ENCODE measurements at places on chromosomes 2 and 18. TPM values are rescaled to one million over a fixed set of nuclear protein-coding genes. Genes with fewer than 3 reads are reported as not detected.

STARD6 gene
- not detected for total RNA-seq

DNA sequence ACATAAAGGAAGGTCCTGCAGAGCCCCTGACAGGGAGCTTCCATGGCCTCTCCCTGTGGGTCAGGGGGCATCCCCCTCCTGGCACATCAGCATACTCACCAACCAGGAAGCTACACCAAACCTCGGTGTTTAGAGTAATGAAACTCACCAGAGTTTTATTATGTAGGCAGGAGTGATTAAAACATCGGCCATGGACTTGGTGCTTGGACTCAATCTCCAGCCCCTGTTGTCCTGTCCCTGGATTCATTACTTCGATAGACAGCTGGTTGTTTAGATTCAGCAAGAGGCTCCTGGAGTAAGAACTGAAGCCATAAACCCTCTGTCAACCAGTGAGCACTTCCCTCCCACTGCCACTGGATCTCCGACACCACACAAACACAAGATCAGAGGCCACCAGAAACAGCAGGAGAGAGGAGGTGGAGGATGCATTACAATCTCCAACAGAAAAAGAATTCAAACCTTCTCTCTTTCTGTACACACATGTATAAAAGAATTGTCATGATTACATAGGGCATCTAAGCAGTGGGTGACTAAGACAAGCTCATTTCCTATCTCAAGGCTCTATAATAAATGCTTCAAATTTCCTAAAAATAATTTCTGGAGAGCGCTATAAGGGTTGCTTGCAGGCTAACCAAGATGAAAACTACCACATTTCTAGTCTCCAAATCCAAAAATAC lies 27.2 kb downstream of the TBC1D8 start:
- DNase-seq, result no peak
- H3K4me3 ChIP-seq, result no peak overlapping the region
- peaks cover 66% of the 10 kb centered on the region for H3K4me1 ChIP-seq
- no peaks in the 10 kb centered on the region for H3K36me3 ChIP-seq

DNA sequence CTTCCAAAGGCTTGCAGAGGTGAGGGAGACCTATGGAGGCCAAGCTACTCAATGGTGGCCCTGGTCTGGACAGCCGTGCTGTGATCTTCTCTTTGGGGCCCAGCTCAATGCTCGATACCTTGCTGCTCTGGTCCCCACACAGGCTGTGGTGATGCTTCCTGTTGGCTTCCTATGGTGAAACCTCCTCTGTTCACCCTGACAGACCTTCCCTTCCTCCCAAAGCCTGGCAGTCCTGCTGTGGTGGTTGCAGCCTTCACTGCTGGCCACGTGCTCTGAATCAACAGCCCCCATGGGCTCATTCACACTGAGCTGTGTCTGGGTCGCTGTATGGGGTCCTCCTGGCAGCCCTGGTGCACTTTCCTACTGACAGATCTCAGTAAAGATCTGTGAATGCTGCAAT lies 31.0 kb upstream of the GALR1 start:
- no peaks in the 10 kb centered on the region for H3K36me3 ChIP-seq
- no peak for DNase-seq
- no peak overlapping the region for H3K27ac ChIP-seq
- H3K4me1 ChIP-seq, result no peaks in the 10 kb centered on the region

DNA sequence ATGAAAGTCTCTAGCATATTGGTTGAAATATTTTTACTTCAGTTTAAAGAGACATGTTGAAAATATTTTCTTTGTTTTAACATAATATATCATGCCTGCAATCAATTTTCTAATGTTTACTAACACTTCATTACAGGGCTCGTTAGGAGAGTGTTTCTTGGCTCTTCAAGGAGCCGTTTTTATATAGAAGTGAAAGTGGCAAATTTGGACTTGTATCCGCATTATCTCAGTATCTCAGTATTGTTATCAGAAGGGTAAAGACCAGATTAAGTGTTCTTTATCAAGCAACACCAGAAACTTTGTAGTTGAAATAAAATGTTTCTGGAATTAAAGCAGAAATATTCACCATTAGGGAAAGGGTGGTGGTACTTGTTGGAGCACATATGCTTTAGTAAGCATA lies 97.8 kb downstream of the BABAM2 start:
- DNase-seq, result no peak
- no peaks in the 10 kb centered on the region for H3K27me3 ChIP-seq
- no peaks in the 10 kb centered on the region for H3K36me3 ChIP-seq
- peaks cover 3% of the 10 kb centered on the region for H3K4me1 ChIP-seq

- no peak overlapping the region for H3K27ac ChIP-seq
- no peaks in the 10 kb centered on the region for H3K27me3 ChIP-seq
- DNase-seq, result no peak
- peaks cover 59% of the 10 kb centered on the region for H3K36me3 ChIP-seq
Measured at GRCh38 chr2:219560893-219561178, 10.5 kb downstream of the OBSL1 start.

DNA sequence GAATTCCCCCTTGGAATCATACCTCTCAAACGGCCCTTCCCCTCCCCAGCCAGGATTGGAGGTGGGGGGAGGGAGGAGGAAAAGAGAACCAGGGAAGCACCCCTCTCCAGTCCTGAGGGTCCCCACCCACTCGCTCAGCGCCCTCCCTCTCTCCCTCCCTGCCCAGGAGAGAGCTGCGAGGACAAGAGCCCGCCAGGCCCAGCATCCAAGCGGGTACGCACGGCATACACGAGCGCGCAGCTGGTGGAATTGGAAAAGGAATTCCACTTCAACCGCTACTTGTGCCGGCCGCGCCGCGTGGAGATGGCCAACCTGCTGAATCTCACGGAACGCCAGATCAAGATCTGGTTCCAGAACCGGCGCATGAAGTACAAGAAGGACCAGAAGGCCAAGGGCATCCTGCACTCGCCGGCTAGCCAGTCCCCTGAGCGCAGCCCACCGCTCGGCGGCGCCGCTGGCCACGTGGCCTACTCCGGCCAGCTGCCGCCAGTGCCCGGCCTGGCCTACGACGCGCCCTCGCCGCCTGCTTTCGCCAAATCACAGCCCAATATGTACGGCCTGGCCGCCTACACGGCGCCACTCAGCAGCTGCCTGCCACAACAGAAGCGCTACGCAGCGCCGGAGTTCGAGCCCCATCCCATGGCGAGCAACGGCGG lies 14.4 kb downstream of the HOXD3 start:
- H3K4me1 ChIP-seq, result peaks cover 19% of the 10 kb centered on the region
- H3K36me3 ChIP-seq, result no peaks in the 10 kb centered on the region
- H3K27ac ChIP-seq, result no peak overlapping the region

DNA sequence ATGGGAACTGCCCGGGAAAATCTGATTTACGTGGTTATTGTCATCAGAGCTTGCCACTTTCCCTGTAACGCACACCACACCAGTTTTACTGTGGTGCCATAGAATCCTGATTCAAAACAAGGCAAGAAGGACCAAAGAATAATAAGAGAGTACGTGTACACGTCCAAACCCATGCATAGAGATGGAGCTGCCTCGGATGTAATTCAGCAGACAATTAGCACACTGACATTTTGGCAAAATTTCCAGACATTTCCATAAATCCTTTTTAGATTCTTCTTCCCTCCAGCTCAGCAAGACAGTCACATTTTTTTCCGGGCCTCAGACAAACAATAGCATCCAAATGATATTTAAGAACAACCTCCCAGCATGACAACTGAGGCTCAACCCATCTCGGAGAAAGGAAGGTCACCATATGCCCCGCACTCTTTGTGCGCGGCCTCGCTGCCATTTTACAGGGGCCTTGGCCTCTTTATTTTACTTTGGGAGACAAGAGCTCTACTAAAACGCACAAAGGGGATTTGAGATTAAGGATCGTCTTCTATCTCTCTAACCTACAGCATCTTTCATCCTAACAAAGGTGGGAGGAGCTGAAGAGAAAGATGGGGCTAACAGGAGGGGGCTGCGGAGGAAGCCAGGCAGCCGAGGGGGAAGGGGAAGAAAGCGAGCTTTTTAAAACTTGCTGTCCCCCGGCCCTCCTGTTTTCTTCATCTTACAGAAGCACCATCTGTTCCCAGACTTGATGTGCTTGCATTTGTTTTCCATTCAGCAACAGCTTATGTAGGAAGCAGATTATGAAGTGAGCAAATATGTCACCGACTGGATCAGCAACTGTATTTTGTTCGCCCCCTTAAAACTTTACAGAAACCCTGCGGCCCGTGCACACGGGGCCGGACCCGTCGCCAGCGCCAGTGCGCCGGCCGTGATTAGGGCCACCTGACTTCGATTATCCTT lies 61.0 kb downstream of the CDCA7 start:
- H3K4me1 ChIP-seq, result no peaks in the 10 kb centered on the region
- H3K27ac ChIP-seq, result no peak overlapping the region
- no peaks in the 10 kb centered on the region for H3K36me3 ChIP-seq
- H3K4me3 ChIP-seq, result no peak overlapping the region
- H3K27me3 ChIP-seq, result no peaks in the 10 kb centered on the region

GRCh38 chr2:117703858-117704257 lies 110.6 kb upstream of the DDX18 start:
- H3K4me1 ChIP-seq, result no peaks in the 10 kb centered on the region
- no peak overlapping the region for H3K4me3 ChIP-seq
- H3K36me3 ChIP-seq, result no peaks in the 10 kb centered on the region
- DNase-seq, result no peak

GRCh38 chr2:222563936-222564335 lies 92.0 kb downstream of the FARSB start:
- H3K4me3 ChIP-seq, result no peak overlapping the region
- no peaks in the 10 kb centered on the region for H3K36me3 ChIP-seq
- no peaks in the 10 kb centered on the region for H3K27me3 ChIP-seq

UGT1A1 gene
- not detected for total RNA-seq

LYG2 gene
- not detected for total RNA-seq

DNA sequence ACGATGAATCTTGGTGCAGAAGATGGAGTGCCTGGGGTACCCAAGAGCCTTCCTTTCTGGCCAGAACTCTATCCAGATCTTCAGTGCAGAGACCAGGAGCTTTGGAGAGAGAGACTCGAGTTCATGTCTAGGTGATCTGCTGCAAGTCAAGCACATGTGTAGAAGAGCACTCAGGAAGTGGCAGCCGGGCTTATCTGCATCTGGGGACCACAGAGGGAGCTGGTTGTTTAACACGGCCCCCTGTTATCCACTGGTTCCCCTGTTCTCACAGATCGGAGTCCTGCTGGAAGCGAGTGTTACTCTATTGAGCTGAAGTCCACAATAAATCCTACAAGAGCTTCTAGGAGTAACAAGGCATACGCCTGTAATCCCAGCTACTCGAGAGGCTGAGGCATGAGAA lies 128.3 kb downstream of the ACOXL start:
- no peak for DNase-seq
- no peaks in the 10 kb centered on the region for H3K36me3 ChIP-seq
- H3K27me3 ChIP-seq, result peaks cover 5% of the 10 kb centered on the region
- H3K4me1 ChIP-seq, result no peaks in the 10 kb centered on the region
- no peak overlapping the region for H3K27ac ChIP-seq

GRCh38 chr2:127313406-127313805 lies 19.5 kb upstream of the ERCC3 start:
- H3K27ac ChIP-seq, result no peak overlapping the region
- peaks cover 39% of the 10 kb centered on the region for H3K36me3 ChIP-seq
- H3K4me1 ChIP-seq, result no peaks in the 10 kb centered on the region
- no peak overlapping the region for H3K4me3 ChIP-seq
- DNase-seq, result no peak

DNA sequence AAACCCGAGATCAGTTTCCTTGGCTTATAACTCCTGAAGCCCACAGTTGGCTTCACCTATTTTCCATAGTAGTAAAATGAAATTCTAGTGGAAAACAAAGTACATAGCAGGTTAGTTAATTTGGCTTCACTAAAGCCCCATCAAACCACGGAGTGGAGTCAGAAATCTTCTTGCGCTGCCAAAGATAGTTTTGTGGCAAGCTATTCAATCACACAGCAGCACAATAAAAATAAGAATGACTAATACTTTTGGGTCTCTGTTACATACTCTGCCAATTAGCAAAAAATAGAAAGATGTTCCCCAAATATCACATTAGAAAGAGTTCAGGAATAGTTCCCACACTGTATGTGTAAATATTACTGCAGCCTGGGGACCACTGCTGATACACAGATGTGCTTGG lies 175.2 kb upstream of the NOL4 start:
- H3K27me3 ChIP-seq, result no peaks in the 10 kb centered on the region
- H3K4me3 ChIP-seq, result no peak overlapping the region
- H3K4me1 ChIP-seq, result no peaks in the 10 kb centered on the region
- no peak overlapping the region for H3K27ac ChIP-seq
- H3K36me3 ChIP-seq, result no peaks in the 10 kb centered on the region
- DNase-seq, result no peak
